Stimulated activated CD8-positive, alpha-beta memory T cell treated with anti-CD3 and anti-CD28 coated beads, Interleukin-15, amount 100 ng/mL, for 48 hours (primary cell): ENCODE measurements at places on chromosomes 4 and X.

- no peak for DNase-seq
Measured at GRCh38 chr4:111761531-111761930, 383.7 kb upstream of the FAM241A start.

- no peak for DNase-seq
Measured at GRCh38 chr4:171812665-171813525, at the start of gene GALNTL6. Gene GALNTL6, plus strand, starts transcription at chr4:171813404.

GRCh38 chrX:74420196-74421035 is 877 bp upstream of the SLC16A2 start:
- no peak for DNase-seq

DNA sequence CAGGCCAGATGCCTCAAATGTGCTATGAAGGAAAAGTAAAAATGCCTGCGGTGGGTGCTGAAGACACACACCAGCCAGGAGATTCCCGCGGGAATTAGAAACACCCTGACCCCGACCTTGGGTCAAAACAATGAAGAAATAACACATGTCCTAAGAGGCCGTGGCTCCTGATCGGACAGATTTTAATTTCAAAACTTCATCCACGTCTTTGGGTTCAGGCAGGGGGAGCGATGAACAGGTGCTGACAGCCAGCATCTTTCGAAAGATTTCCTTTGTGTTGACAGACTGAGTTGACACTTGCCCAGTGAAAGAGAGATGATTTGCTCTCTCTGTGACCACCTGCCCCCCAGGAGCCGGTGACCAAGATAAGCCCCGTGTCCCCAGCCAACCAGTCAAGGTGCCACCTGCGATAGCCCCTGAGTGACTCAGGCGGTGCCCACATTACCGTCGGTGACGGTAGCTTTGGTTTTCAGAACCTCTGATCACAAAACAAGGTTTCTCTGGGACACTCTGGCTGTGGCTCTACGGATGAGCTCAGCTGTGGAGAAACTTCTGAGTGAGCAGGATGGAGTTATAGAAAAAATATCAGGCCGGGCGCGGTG is 11.0 kb upstream of the IL3RA start:
- no peak for DNase-seq
